ENCODE measurements at places on chromosomes 4 and X.

DNA sequence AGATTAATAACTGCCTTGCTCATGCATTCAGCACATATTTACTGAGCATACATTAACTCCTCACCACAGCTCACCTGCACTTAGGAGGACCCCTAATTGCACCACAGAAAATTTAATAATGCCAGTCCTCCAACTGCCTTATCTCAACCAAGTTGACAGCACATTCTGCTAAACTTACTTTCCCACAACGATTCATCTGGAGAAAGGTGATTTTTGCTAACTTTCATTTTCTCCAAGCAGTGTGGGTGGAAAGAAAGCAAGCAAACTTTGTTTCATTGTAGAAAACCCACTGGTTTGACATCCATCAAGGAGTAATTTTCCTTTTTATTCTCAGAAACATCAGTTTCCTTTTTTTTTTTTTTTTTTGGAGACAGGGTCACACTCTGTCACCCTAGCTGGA, 49.1 kb downstream of the RASGEF1B start:
- no peak for DNase-seq

GRCh38 chrX:27840881-27841280, 33.1 kb downstream of the MAGEB10 start:
- DNase-seq = no peak

- DNase-seq = peak; percentile 77
Measured at GRCh38 chrX:101595739-101596419, 21.9 kb downstream of the ARMCX6 start.

- no peak for DNase-seq
Measured at GRCh38 chrX:112769034-112769433, 71.6 kb downstream of the AMOT start.

DNA sequence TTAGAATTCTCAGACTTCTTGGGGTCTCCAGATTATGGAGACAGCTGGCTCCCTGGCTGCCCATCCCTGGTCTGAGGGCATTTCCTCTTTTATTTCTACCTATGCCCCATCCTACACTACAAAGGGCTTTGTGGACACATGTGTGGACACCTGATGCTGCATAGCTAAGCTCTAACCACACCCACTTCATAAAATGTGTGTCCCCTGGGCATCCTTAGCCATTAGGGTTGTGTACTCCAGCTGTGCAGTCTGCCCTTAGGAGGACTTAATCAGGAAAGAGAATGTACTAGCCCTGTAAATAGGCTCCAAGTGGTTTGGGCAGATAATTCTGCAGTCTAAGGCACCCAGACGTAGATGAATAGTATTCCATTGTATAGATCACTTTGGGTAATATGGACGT, 47.0 kb downstream of the COQ2 start:
- DNase-seq = no peak

- no peak for DNase-seq
Measured at GRCh38 chr4:169604903-169605331, 7.5 kb downstream of the NEK1 start.

DNA sequence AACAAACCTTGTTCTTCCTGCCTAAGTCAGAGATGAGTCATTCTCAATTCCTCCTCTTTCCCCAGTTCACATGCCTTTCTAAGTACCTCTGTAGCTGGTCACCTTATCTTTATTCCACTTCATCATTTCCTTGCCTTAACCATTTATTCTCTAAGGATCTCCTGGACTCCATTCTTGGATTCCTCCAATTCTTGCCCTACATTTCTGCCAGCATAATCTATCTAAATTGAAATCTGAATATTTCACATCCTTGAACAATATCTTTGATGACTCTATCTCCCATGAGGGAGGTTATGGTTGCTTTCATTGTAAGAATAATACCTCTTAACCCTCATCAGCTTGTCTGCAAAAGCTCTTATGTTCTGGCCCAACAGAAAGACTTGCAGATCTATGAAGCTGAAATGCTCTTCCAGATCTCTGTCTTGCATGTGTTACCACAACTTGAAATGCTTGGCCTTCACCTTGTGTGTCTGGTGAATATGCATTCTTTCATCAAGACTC, 28.6 kb upstream of the PDE5A start:
- no peak for DNase-seq

DNA sequence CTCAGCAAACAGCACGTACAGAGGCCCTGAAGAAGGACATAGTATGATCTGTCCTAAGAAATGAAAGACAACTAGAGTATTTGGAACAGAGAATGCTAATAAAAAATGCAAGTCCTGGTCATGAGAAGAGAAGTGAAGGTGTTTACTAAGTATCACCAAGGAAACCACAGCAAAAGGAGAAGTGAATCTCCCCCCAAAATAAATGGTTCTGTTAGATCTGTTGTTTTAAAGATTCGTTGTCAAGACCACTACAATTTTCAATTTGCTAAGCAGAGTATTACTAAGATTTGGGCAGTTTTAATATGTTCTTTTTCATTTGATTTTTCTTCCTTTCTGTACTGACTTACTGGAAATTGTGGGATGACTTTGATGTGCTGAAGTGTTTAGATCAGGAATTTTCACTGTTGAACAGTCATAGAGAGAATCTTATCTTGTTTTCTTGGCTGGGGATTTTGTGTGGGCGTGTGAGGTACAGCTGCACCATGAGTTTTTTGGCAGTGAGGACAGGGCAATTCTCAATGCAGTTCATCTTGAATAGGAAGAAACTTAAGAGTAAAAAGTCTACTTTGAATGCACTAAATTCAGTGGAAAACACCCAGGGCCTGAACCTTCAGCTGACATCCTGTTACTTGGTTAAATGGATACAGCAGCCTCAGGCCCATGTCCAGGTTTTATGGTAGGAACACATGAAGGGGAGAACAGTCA, 132.2 kb downstream of the STIM2 start:
- no peak for DNase-seq

DNA sequence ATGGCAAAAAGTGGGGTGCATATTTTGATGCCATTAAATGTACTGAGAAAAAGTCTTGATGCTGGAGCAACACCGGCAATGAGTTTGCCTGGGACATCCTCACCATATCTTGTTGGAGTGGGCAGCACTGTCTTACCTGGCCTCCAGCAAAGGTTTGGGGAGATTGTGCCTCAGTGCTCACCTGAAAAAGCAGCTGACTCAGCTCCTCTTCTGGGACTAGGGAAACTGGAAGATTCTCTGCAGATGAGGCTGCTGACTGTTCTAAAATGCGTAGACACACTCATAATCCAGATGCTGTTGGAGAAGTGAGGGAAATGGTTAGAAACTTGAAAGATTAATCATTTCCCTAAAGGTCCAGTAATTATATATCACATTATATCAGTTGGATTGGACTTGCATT, 593.7 kb upstream of the HS3ST1 start:
- DNase-seq = no peak

DNA sequence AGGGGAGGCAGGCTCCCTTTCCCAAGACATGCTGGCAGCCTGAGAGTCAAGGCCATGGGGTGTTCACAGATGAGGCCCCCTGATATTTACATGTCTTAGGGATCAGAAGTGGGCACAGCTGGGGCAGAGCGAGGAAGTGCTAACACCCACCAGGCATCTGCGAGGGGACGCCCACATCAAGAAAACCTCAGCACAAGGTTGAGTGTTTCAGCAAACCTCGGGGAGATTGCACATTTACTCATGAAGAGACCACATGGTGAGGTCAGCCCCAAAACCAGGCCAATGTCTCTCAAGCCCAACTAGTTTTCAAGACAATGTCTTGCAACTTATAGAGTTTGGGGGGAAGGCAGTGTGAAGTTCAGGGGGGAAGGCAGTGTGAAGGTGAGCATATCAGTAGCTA, 55.2 kb downstream of the CLNK start:
- no peak for DNase-seq

Measured in T47D (cell line).